ENCODE measurements at places on chromosomes 12 and 14. TPM values are rescaled to one million over a fixed set of nuclear protein-coding genes. Genes with fewer than 3 reads are reported as not detected.

DNA sequence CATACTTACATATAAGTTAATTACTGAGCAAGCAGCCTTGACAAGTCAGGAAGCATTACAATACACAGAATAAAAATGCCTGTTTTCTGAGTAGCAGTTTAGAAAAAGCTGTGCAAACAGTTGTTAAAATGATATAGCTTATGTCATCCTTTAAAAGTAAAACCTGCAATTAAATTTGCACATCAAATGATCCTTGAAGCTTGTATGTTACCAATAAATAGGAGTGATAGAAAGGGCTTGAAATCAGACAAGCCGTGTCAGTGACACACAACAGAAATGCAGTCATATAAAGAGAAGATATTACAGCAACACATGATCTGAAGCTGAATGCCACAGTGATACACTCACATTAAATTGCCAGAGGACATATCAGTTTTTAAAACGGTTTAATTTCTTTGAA is 70.0 kb downstream of the EPS8 start:
- DNase-seq: no peak

Gene KRT80
- total RNA-seq: not detected

Gene PPP4R4
- total RNA-seq: 13.9 TPM

- DNase-seq: peak; percentile 70
Measured at GRCh38 chr12:104680070-104680469, 223.3 kb downstream of the CHST11 start.

Gene IL26
- 0.42 TPM for total RNA-seq

- DNase-seq: no peak
Measured at GRCh38 chr12:79451978-79452377, 238.8 kb downstream of the PAWR start.

GRCh38 chr12:80411787-80412186 is 32.2 kb upstream of the PTPRQ start:
- no peak for DNase-seq

- no peak for DNase-seq
Measured at GRCh38 chr12:10802587-10802986, at the start of gene TAS2R7. Gene TAS2R7 (minus strand): TSS chr12:10802627. CDS start chr12:10802570, 57 bp downstream.

DNA sequence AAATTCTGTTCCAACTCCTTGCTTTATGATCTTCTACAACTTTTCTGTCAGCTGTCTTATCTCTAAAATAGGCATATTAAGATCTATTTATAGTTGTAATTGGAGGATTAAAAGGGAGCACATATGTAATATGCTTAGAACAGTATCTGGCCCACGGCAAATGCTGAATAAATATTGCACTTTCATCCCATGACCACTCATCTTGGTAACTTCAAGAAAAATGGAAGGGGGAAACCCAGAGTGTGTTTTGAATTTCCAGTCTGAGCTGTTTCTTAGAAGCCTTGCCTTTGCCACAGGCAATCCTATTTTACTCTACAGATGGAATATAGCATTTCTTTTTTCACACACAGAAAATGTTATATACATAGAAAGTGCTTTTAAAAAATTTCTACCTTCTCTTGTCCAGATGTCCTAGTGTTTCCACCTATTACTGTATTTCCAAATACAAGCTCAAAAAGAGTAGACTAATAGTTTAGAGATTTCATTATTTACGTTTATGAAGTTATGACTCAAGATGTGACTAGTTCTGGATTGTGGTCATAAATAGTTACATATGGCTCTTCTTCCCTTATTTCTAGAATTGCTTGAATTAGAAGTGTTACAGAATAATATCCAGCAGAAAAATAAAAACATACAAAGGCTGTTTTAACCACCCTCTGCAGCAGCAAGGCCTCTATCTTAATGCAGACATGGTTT is 6.2 kb upstream of the STXBP6 start:
- no peak for DNase-seq

GRCh38 chr14:76955575-76956315 is 72.8 kb downstream of the IRF2BPL start:
- DNase-seq: peak; percentile 89

DNA sequence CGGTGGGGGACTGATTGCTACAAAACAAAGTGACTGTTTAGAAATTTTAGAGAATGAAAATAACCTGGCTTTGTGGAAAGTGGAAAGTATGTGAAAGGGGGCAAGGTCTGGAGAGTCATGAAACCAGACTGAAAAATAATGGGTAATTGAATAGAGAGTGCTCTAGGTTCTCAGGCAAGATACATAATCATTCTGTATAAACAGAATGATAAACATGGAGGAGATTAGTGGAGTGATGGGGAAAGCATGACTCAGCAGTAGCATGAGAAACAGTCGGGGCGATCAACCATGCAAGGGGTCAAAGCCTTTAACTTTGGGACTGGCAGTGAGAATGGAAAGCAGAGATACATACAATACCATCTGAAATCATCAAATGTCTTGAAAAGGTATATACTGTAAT is 332.5 kb downstream of the CCER1 start:
- DNase-seq: no peak

- DNase-seq: no peak
Measured at GRCh38 chr14:68649476-68650189, 143.2 kb downstream of the ZFP36L1 start.

Gene GALNT9
- total RNA-seq: 1.2 TPM

Gene AICDA
- total RNA-seq: not detected

- DNase-seq: no peak
Measured at GRCh38 chr12:4202487-4202886, 71.1 kb upstream of the CCND2 start.

DNA sequence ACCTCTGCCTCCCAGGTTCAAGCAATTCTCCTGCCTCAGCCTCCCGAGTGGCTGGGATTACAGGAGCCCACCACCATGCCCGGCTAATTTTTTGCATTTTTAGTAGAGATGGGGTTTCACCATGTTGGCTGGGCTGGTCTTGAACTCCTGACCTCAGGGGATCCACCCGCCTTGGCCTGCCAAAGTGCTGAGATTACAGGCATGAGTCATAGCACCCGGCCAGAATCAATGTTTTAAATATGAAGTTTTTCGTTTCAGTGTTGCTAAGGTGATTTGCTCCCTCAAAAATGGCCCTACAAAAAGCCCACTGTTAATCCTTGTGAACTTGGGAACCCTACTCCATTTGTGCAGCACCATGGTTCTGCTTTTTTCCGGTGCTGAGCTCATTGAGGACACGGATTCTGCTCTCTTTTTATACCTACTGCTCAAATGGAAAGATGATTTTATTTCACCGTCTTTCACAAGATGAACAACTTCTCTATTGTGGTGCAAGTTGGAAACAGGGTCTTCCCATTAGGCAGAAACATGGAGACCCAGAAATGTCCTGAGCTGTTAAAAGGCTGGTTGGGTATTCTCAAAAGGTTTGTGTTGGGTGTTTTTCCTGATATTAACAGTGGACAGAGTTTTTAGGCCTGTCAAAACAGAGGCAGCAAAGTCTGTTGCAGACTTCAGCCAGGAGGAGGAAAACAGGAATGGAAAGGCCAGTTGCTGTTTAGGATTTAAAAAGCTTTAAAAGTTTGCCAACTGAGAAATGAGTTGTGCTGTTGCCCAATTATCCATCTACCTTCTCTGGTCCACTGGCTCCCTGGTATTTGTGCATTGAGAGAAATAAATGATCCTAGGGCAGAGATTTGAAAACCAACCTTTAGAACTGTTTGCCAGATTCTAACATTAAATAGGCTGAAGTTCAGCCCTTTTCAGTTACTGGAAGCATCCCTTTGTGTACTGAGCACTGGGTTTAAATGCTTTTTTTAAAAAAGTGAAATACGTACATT is 85.8 kb downstream of the ATP23 start:
- DNase-seq: no peak

GRCh38 chr14:74176400-74176793 is 62.9 kb upstream of the VSX2 start:
- DNase-seq: no peak
